ENCODE measurements at places on chromosomes 7 and 10.

- peak; percentile 49 for DNase-seq
Observed at GRCh38 chr10:79981450-79982361, 32.8 kb upstream of the SFTPD start.

- DNase-seq: peak; percentile 72
Observed at GRCh38 chr10:97025613-97026242, 160.0 kb downstream of the SLIT1 start.

DNA sequence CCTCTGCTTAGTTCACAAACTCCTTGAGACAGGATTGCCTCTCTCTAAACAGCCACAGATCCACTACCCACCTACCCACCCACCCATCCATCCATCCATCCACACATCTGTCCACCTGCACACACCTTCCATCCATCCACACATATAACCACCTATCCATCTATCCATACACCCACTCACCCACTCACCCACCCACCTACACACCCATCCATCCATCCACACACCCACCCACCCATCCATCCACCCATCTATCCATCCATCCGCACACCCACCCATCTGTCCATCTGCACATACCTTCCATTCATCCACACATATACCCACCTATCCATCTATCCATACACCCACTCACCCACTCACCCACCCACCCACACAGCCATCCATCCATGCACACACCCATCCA, 9.7 kb downstream of the TECPR1 start:
- DNase-seq: no peak

GRCh38 chr10:115654961-115655360, 561.8 kb downstream of the ATRNL1 start:
- no peak for DNase-seq

GRCh38 chr10:15209827-15210509, 41.5 kb upstream of the NMT2 start:
- peak; percentile 73 for DNase-seq

GRCh38 chr10:70106958-70107791, 25.4 kb downstream of the AIFM2 start:
- DNase-seq: no peak

DNA sequence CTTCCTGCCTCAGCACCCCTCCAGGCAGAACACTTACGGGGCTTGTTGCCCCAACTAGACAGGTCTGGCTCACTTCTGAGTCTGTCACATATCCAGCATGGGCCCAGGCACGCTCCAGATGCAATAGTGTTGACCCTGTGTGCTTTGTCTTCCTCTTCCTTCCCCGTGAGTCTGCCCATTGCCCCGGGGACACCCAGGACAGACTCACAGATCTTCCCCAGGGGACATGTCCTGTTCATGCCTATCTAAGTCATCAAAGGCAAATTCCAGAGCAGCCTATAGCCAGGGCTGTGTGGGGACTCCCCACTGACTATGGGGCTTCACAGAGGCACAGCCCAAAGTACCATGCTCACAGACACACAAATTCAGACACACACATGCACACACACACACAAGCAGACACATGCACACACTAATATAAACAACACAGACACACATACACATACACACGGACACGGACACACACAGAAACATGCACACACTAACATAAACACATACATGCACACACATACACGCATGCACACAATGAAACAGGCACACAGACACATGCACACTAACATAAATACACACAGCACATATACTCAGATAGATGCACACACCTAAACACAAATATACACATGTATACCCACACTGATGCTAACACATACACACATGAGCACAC, 175.8 kb downstream of the KCNMA1 start:
- DNase-seq: no peak

DNA sequence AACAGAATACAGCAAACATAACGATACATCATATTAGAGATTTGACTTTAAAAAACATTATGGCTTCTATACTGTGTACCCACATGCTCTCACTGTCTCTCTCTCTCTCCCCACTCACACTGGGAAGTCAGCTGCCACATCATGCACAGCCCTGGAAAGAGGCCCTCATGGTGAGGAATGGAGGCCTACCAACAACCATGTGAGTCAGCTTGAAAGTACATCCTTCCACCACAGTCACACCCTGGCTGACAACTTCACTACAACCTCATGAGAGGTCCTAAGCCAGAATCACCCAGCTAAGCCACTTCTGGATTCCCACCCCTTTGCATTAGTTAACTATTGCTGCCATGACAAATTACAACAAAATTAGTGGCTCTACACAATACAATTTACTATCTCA, 23.3 kb upstream of the GPR22 start:
- no peak for DNase-seq

DNA sequence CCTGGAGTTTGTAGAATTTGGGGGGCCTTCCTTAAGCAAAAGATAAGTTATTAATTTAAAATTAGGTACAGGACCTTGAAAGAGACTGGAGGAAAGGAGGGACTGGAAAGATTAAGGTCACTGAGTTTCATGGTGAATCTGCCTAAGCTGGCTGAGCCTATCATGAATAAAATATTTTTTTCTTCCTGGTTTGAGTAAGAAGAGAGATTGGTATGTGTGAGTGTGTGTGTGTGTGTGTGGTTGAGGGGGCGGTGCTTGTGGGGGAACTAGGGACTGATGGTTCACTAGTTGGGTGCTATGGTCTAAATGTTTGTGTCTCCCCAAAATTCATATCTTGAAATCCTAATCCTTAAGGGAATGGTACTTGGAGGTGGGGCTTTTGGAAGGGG, 142.5 kb upstream of the PRKCQ start:
- no peak for DNase-seq

GRCh38 chr7:4065190-4065589, 616.9 kb upstream of the FOXK1 start:
- peak; percentile 1 for DNase-seq

DNA sequence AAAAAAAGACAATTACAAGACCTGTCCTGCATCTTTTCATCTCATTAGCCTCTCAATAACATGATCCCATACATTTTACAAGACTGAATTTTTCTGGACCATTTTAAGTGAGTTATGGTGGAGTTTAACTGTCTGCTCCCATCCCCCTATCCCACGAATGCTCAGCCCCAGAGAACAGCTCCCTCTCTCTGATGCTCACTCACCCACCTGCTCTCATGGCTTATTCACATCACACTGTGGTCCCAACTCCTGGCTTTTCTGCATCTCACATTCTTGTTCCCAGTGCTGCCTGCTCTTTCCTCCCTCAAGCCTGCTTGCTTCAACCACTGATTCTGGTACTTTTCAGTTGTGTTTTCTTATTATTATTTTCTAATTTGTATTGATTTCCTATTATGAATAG, 20.4 kb upstream of the CCSER2 start:
- DNase-seq: no peak

DNA sequence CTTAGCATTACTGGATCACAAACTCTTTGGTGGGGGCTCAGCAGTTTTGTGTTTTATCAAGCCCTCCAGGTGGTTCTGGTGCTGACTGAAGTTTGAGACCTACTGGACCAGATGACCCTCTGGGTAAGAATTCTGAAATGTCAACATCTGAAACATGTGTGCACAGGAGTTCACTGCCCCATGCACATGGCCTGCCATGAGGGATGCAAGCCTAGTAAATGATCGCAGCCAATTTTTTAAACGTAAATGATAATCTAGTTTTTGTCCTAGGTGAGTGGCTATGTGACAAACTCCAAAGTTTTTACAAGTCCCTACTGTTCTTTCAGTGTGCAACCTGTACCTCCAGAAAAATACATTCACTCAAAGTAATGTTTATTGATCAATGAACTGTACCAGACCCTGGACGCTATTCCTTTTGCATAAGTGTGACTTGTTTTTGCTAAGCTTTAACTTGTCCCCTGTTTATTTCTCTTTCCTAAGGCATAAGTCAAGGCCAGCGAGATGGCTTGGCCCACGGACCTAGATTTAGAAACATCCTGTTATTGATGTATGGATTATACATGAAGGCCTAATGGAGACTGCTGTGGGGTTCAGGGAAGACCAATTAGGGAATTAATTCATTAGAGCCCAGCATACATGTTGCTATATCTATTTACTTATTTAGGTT, 531.1 kb downstream of the LRMDA start:
- no peak for DNase-seq

DNA sequence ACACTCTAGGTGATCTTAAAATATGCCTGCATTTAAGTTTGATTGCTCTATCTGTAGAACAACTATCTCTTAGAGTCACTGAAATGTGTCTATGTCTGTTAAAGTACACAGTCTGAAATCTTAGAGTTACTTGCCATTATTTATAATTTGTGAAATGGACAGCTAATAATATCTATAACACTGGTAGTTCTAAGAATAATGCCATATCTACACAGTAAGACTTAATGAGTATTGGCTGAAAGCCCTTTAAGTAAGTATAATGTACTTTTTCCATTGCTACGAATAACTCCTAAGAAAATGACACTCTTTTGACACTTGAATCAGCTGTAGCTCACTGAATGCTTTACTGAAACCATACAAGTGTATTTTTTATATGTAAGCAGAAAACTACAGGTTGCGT, 567.4 kb upstream of the PCDH15 start:
- DNase-seq: no peak

DNA sequence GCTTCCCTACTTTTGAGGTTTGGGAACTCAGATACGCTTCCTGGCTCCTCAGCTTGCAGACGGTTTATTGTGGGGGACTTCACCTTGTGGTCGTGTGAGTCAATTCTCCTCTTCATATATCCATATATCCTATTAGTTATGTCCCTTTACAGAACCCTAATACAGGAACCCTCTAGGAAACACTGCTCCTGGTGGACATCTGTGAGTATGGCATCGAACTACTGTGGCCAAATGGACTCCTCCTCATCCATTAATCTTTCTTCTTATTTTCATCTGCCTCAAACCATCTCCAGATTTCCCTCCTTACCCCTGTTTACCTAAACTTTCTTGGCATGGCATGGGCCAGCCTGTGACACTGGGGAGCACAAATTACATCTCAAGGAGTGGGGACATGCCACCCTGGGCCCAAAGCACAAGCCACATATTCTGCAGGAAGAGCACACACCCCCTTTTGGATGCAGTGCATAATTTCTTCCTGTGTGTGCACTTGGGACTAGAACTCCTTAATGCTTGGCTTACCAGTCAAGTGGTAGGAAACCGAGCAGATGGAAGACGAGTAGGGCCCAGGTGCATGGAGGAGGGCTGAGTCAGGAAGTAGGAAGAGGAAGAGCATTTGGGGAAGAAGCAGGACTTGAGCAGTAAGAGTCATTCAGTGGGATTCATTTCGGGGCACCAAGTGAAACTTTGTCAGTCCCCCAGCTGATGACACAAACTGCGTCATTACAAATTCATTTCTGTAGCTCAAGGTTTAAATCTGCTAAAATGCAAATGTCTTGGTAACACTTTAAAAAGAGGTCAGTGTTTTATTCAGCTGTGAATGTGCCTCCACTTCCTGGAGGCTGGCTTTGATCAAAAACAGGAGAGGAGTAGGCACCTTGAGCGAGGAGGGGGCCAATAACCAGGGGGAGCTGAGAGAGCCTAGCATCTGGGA, 80.8 kb upstream of the PLXNA4 start:
- DNase-seq: no peak
